ENCODE measurements at places on chromosomes 4 and X.

- no peak for DNase-seq
These were observed 172.3 kb upstream of the RPS6KA3 start for GRCh38 chrX:20438871-20439526.

GRCh38 chr4:69147334-69147733 is 51.1 kb downstream of the UGT2B7 start:
- DNase-seq, result no peak

GRCh38 chr4:107512549-107512948 is 207.5 kb downstream of the PAPSS1 start:
- no peak for DNase-seq

DNA sequence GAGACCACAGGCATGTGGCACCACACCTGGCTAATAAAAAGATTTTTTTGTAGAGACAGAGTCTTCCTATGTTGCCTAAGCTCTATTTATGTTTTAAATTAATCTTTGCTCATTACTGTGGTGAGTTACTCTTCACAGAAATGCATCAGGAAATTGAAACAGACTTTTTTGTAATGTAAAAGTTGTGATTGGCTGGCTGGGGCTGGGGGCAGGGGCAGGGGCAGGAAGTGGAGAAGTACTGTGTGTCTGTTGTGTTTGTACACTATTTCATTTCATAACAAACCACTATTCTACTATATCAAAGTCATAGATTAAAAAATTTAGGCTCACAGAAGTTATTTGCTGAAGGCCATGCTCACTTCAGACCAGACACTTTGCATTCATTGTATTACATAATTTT is 19.1 kb upstream of the ABRAXAS1 start:
- no peak for DNase-seq

GRCh38 chrX:3713937-3714434 is 537 bp upstream of the PRKX start:
- DNase-seq, result no peak

DNA sequence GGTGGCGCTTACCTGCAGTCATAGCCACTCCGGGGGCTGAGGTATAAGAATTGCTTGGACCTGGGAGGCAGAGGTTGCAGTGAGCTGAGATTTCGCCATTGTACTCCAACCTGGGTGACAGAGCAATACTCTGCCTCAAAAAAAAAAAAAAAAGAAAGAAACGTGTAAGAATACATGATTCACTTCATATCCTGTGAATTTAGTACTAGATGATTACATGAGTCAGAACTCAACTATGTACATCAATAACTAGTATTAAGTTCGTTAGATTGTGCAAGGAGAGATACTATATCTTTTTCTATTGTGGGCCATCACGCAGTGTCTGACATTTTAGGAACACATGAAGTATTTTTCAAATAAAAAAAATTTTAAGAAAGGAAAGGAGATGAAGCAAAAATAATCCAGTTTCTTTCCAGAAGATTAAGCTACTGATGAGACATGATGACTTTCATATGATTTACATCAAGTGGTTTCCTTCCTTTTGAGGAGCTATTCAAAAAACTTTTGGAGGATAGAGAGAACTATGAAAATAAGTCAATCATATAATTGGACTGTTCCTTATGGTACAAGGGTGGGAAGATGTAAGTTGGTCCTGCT is 64.7 kb upstream of the EXOC1L start:
- DNase-seq, result no peak

GRCh38 chr4:89140168-89140759 is 28.9 kb downstream of the TIGD2 start:
- DNase-seq, result no peak

Measured in endothelial cell (in vitro differentiated cells).